CD4-positive, alpha-beta T cell treated with Interferon gamma for 1 hour (primary cell): ENCODE measurements at places on chromosomes 12 and 14.

DNA sequence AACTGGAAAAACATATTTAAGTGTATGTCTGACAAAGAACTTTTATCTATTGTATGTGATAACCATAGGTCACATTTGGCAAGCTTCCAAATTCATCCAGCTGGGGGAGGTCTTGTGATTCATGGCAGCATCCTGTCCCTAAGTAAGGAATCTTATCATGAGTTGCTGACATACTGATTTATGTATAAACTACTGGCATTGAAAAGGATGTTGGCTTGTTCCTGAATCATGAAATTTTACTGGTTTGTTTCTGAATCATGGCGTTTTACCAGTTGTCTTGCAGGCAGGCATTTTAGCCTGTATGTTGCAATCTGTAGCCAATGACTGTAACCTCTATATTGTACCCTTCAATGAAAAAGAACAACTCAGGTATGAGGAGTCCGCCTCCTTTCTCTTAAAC is 244.8 kb downstream of the IPO8 start:
- DNase-seq: no peak

GRCh38 chr14:49853572-49854375 is 1.2 kb upstream of the NEMF start:
- peak; percentile 77 for DNase-seq

- no peak for DNase-seq
Observed at GRCh38 chr14:60165547-60165876, 314 bp upstream of the DHRS7 start.

DNA sequence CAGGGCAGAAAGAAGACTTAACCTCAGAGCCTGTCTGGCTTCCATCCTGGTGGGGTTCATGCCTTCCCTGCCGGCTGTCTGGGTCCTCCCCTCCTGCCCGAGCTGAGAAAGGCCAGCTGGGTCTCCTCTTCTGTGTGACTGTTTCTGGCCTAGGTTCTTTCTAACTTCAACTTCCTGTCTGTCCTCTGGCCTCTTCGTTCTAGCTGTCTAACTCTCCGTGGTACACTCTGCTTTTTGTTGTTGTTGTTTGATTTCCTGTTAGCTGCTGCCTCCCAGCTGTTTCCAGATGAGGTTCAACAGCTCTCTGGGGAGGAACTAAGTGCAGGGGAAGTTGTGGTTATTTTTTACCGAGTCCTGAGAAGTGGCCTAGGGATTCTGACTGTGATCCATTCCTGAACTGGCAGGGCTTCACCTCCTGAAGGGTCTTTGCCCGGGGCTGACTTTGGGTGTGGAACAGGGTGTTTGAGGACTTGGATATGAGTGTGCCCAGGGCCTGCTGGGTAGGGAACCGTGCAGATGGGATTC is 3.2 kb downstream of the MLXIP start:
- DNase-seq: peak; percentile 31

DNA sequence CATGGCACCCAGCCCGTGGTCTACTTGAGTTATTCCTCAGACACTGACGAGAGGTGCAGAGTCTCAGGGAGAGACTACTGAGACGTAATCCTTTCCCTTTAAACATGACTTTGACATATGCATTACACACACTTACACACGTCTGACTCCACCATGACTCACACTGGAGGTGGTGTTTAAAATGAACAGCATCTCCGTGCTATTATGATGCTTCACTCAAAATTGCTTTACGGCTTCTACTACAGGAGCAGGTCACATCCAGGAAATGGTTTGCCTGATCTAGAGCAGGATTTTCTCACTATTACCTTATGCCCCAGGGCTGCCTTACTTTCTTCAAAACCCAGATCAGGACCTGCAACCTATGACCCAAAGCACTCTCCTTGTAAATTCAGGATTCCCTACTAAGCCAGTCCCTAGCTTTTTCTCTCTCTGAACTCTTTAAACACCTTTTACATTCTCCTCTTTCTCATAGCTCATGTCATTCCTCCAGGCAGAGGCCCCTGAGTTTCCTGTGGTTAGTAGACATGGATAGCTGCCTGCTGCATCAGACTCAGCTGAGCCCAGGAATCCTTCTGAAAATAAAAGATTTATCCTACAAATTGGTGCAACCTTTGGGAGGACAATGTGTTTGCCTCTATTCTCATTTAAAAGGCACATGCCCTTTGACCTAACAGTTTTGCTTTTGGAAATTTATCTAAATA is 31.2 kb downstream of the TMCC3 start:
- no peak for DNase-seq
